ENCODE measurements at places on chromosomes 13 and 19.

DNA sequence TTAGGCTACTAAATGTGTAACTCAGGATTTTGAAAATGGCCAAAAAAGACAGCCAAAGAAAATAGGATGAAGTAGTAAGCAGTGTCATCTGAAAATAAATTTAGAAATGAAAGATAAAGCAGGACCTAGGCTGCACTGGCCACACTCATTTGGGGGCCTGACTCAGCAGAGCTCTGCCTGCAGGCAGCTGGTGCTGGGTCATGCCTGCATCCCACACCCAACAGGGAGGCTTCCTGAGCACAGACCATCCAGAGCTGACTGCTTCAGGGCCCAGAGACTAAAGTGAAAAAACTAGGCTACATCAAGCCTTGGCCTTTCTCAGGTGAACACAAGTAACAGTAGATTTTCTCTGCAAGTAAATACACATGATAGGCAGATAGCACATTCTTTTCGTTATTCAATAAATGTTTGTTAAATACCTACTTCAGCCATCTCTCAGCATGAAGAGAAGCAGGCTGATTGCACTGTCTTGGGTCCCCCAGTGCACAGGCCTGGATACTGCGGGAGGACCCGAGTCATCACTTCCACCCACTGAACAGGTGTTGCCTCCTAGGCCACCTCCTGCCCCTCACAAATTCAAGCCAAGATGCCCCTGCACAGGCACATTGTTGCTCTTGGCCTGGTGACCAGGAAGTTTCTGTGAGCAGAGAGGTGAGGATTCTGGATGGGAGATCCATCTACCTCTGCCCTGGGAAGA is 284.0 kb downstream of the OXGR1 start:
- no peak for DNase-seq

- no peak for DNase-seq
Observed at GRCh38 chr19:42407085-42407815, 17.2 kb upstream of the CNFN start.

DNA sequence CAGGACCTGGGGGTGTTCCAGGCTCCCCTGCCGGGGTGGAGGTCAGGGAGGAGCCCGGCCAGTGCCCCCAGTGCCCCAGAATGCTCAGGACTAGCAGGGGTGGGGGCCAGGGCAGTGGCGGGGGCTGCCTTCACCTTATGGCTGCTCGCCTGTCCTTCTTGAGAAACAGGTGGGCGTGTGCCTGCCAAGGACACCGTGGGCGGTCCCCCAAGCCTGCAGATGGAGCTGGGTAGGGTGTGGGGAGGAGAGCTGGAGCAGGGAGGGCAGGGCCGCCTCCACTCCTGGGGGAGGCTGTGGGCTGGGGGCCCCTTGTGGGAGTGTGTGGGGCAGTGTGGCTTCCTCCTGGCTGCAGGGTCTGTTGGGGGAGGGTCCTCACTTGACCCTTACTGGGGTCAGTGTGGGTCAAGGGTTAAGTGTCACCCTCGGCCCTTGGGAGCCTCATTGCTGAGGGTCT is 160.1 kb downstream of the KDM4B start:
- no peak for DNase-seq

- DNase-seq: no peak
Observed at GRCh38 chr19:39518458-39518857, 3.5 kb downstream of the SELENOV start.

GRCh38 chr13:86922936-86923335 is 748.2 kb upstream of the SLITRK5 start:
- DNase-seq: no peak

DNA sequence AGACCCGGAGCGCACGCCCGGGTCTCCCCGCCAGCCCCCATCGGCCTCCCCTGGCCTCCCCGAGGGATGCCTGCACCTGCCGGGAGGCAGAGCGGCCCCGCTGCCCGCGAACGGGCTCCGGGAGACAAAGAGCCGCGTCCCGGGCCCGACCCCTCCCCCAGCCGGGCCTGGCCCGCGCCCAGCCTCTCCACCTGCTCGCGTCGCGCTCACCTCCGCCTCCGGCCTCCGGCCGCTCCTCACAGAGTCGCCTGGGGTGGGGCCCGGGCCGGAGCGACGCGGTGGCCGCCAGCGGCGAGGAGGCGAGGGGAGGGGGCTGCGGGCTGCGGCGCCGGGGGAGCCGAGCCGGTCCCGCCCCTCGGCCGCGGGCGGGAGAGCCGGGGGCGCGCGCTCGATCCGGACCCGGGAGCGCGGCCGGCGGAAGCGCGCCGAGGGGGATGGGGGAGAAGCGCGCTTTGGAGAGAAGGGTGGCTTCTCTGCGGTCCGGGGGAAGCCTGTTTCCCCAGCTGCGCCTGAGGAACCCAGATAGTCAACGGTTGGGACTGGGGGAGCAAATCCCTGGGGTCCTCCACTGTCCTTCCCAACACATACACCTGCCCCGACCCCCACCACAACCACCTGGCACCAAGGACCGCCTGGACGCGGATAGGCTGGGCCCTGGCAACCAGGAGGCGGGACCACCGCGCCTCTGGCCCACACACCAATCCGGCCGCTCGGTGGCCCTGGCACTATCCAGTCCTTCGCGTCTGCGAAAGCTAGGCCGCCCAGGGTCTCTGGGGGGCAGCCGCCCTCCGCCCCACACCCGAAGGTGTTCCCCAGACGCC is at the start of gene PRR36:
PRR36 (minus strand) TSS at position 315 of the 821 bp plus-strand sequence. CDS start 701 bp downstream, outside the sequence.
- DNase-seq: no peak
